NCI-H1694 treated with DMSO at 0.1 percent for 48 hours (cell line): ENCODE measurements at places on chromosomes 1 and 21.

DNA sequence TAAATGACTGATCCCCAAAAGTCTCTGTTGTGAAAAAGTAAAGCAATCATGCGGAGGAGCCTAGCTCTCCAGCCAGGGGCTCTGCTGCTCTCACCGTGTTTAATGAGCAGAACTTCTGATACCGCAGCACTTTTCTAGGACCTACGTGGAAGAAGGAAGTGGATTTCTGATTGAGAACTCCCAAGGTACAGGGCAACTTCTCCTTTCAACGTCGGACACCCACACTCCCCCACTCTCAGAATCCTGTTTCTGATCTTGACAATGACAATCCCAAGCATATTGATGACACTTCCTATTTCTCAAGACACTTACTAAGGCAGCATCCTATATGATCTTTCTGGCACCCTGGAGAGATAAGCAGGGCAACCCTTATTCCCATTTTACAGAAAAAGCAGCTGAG lies 78.4 kb downstream of the PROX1 start:
- no peak for DNase-seq

DNA sequence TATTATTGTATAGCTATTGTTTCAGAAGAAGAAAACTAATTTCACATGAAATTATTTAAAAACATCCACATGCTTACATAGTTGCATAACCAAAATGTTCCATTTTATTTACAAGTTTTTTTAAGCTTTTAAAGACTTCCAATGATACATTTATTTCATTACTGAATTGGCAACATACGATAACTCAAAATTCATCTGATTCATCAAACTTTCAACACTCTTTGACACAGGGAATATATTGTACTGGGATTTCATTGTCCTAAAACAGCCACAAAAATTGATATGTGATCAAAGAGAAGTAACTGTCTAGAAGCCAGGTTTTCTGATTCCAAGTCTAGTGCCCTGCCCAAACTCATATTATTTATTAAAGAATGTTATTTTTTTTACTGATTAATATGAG lies 131.4 kb upstream of the USP24 start:
- DNase-seq, result no peak

DNA sequence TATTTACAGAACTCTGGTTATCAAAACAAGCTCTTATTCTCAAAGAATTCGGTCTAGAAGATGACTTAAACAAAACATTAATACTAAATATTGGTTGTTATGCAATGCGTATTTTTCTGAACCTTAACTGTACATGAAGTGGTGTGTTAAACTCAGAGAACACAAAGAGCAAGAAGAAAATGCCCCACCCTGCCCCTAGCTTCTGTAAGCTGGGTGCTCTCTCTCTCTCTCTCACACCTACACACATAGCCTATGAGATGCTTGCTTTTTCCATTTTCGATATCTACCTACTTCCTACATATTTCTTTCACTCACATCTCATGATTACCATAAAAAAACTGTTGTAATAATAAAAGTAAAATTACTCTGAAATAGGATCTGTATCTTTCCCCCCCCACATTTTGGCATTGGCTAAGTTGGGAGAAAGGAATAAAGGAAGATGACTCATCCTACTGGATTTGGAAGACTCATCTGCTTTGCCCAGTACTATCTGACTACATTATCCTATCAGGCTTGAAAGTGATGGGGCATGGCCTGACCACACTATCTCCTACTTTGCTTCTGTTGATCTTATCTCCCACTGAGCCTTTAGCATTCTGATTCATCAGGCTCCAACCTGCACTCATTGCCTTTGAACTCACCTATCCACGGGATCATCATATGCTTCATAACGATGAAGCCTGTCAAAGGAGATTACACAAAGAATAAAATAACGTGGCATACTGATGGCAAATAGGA lies 2.9 kb downstream of the CRYZ start:
- DNase-seq, result no peak

DNA sequence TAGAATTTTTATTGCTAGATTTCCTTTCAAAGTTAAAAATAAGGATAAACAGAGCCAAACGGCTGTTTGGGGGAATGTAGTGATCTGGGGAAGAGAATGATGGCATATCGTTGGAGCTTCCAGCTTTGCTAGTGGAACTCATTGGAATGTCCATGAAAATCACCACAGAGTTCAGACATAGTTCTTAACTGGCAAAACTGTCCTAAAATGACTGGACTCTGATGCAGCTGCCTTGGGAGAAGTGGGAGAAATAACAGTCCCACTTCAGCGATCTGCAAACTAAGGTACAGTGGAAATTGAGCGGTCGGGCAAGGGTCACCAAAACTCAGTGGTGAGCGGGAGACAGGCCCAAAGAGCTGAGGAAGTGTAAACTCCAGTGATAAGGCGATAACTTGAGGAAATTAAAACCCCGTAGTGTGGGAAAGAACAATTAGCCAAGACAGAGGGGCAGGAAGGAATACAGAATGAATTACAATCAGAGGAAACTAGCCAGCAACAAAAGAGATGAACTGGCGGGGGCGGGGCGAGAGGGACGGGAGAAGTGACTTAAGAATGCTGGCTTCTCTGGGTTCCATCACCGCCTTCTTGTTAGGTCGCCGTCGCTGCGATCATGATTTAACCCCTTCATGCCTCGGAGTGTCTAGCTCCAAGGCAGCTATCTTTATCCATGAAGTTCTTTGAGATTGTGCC lies 89.8 kb upstream of the ARHGAP29 start:
- DNase-seq, result no peak

- no peak for DNase-seq
Observed at GRCh38 chr1:203656796-203657747, 30.4 kb downstream of the ATP2B4 start.

DNA sequence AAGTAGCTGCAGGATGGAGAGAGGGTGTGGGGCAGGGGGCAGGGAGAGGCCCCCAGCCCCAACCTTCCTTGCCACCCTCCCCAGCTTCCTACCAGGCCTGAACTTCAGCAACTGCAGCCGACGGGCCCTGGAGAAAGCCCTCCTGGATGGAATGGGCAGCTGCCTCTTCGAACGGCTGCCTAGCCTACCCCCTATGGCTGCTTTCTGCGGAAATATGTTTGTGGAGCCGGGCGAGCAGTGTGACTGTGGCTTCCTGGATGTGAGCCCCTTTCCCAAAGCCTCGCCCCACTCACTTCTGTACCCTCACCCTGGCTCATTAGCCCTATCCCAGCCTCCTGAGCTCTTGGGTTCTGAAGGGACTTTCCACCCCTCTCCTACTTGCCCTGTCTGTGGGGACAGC lies 6.0 kb downstream of the ADAM15 start:
- no peak for DNase-seq

DNA sequence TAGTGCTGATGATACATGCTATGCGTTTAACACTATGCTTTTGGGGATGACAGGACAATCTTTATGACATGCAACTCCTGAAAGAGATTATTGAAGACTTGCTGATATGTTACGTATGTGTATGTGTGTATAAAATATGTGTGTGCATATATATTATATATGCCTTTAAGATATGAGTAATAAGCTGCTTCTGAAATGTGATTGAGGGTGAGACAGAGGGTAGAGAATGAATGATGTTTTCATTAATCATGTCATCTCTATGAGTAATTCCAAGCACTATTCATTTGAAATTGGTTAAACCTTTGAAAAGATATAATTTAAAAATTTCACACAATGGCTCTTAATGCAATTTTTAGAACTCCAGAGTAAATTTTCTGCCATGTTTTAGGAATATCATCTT lies 5.8 kb downstream of the BCL9 start:
- no peak for DNase-seq

DNA sequence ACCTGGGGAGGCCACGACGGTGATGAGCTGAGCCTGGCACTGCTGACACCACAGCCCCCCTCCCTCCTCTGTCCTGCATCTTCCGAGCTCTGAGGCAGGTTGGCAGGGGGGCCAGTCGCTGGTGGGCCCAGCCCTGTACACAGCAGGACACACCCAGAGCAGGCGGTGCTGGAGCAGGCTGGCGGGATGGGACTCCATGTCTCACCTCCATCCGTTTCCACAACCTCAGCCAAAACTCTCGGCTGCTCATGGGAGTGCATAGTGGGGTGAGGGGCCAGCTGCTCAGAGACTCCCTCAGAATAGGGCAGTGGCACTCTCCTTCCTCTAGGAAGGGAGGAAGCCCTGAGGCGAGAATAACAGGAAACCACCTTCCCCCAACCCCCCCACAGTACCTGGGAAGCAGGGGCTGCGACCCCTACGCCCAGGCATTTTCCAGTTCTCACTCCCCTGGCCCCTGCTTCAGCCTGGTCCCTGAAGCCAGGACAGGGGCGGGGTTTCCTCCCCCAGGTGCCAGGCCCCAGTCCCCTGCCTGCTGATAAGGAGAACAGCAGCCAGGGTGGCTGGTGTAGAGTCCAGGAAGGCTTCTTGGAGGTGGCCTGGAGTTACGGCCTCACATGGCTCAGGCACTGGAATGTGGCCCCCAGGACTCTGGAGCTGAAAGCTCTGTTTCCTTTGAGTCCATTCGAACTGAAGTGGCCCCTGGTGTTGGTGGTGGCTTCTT lies 3.2 kb upstream of the IBA57 start:
- DNase-seq, result no peak

GRCh38 chr1:101040666-101041065 lies 15.1 kb upstream of the DPH5 start:
- DNase-seq, result no peak

DNA sequence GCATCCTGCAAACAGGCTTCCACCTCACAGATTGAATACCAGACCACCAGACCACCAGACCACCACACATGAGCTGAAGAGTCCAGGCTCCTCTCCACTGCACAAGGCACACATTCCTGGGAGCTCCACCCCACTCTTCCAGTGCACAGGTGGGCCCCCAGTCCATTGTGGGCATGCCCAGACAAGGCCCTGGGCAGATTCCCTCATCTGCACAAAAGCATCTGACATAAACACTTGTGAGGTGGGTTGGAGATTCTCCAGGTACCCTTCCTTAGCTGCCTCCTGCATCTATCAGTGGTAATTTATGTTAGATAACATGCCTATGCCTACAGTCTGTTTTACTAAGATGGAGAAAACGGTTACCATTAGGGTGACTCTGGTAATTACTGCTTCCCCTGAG lies 11.6 kb upstream of the CTBS start:
- no peak for DNase-seq

GRCh38 chr1:113674591-113674990 lies 84.7 kb downstream of the PHTF1 start:
- no peak for DNase-seq

GRCh38 chr1:157993918-157994605 lies 617 bp downstream of the KIRREL1 start:
- no peak for DNase-seq

- no peak for DNase-seq
Observed at GRCh38 chr1:101073836-101074235, 48.3 kb upstream of the DPH5 start.

GRCh38 chr1:15488371-15488770 lies 12.5 kb downstream of the CELA2B start:
- no peak for DNase-seq

GRCh38 chr21:42847726-42848125 lies 31.6 kb downstream of the WDR4 start:
- no peak for DNase-seq

DNA sequence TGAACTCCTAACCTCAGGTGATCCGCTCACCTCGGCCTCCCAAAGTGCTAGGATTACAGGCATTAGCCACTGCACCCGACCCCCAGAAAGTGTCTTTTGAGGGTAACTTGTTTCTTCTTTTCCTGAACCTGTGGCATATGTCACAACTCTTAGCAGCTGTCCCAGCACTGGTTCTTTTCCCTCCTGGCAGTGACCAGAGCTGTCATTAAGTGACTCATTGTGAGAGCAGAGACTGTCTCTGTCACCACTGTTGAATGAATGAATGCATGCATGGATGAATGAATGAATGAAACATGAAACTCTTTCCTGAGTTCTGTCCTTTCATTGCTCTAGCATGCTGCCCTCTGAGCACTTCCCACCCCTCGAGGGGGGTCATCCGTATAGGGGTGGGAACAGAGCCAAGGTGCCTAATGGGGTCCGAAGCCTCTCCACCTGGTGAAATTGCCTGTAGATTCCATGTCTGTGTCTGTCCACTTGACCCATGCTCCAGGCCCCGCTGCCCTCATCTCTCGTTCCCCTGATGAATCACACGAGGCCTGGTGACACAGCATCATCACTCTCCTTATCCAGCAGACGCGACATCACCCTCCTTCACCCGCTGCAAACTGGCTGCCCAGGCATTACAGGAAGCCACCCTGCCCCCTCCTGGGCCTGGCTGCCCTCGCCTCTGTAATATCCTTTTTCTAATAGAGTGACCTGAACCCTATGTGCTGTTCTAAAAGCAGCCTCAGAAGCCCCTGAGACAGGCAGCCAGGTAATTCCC lies 75.0 kb downstream of the IGSF21 start:
- DNase-seq, result no peak

DNA sequence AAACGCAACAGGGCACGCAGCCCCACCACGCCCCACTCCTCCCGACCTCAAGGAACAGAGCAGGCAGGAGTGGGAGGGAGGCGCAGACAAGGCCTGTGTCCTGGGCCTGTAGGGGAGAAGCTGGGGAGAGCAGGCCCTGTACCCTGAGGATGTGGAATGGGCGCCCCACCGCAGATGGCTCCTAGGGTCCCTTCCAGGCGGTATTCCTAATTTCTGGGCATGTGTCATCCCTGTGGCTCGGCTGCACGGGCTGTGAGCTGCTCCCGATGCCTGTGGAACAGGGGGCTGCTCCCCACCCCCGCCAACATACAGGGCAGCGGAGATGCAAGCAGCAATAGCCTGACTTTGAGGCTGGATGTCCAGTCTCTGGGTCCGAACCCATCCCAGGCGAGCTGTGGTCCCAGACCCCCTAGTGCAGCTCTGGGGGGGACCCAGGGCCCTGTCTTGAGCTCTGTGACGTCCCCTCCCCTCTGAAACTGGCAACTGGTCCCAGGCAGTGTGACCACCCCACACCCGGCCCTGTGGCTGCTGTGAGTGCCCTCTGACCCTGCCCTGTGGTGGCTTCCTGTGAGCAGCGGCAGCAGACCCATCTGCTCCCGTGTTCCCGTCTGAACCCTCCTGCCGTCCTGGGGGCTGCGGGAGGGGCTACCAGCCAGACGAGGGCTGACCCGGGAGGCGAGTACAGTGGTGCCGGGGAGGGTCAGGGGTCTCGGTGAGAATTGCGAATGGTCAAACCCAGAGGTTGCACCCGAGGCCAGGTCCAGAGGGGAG lies 13.9 kb upstream of the COL6A2 start:
- DNase-seq, result no peak

- no peak for DNase-seq
Observed at GRCh38 chr1:181044449-181044966, 10.7 kb downstream of the MR1 start.

DNA sequence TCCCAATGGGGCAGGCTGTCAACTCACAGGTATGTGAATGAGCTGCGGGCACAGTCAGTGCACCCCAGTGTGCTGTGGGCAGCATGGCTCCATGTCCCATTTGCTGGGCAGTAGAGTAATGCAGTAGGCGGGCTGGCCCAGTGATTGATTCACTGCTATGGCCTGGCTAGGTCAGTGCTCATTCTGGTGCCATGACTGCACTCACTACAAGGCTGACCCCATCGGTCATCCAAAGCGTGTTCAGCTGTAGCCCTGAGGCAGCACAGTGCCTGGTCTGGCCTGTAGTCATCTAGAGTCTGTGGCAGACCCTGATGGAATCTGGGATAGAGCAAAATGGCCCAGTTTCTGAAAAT lies 7.4 kb downstream of the HYI start:
- DNase-seq, result no peak
